ENCODE measurements at places on chromosomes 1 and 21. TPM values are rescaled to one million over a fixed set of nuclear protein-coding genes. Genes with fewer than 3 reads are reported as not detected.

Gene SIPA1L2
- 9.0 TPM for total RNA-seq

Gene LYPD8
- not detected for total RNA-seq

Gene CAPZA1
- 62.6 TPM for total RNA-seq

Gene HES3
- not detected for total RNA-seq

Gene CFAP74
- not detected for total RNA-seq

Gene TNFAIP8L2
- total RNA-seq: not detected

Gene MPZ
- 0.21 TPM for total RNA-seq

Gene DCST1
- total RNA-seq: not detected

Gene ERICH3
- total RNA-seq: not detected

Gene NSL1
- total RNA-seq: 29.2 TPM

Gene LAMB3
- total RNA-seq: 20.2 TPM

Gene PLEKHA6
- total RNA-seq: 20.3 TPM

Gene FCER1A
- not detected for total RNA-seq

Gene BRDT
- total RNA-seq: not detected

Gene KRTAP11-1
- total RNA-seq: not detected

Gene KCNT2
- not detected for total RNA-seq

Gene CFHR3
- total RNA-seq: 0.23 TPM
